ENCODE measurements at places on chromosomes 13 and 19.

- no peak for DNase-seq
Observed at GRCh38 chr13:27622102-27622820, 569 bp downstream of the POLR1D start.

GRCh38 chr19:472005-472858 lies 11.4 kb upstream of the SHC2 start:
- DNase-seq = no peak

DNA sequence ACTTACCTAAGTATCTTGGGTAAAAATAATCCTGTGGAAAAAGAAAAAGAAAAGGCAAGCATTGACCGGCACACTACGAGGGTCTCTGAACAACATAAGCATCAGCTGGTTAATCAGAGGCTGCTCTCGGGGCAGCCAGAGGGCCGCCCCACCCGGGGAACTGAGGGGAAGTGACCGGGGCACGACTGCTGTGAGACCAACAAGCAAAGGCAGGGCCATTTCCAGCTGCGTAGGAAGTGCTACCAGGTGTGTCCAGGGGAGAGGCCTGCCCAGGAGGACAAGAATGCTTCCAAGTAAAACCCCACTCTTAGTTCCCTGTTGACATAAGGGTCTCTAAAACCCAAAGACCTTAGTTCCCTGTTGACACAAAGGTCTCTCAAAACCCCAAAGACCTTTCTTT lies 15.9 kb downstream of the GAS6 start:
- DNase-seq = no peak

DNA sequence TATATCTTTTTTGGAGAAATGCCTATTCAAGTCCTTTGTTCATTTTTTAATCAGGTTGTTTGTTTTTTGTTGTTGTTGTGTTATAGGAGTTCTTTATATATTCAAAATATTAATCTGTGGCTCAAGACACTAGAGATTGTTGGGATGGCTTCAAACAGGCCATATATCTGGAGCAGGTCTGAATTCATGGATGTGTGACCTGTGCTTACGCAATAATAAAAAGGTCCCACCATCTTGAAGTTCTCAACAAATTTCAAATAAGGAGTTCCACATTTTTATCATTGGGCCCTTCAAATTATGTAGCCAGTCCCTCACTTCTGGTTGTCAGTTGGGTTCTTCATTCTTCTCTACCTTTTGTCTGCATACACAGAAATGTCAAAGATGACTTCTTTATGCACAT lies 17.7 kb upstream of the NUDT15 start:
- DNase-seq = no peak

DNA sequence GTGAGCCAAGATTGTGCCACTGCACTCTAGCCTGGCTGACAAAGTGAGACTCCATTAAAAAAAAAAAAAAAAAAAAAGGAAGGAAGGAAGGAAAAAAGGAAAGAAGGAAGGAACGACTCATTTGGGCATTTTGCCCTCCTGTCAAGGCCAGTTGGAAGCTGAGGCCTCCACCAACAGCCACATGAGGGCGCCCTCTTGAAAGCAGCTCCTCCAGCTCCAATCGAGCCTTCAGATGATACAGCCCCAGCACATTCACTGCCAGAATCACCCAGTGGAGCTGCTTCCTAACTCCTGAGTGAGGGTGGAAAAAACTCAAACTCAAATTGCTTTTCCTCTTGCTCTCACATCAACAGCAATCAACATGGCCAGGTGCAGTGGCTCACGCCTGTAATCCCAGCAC lies 40.9 kb downstream of the GNG7 start:
- DNase-seq = no peak

GRCh38 chr13:43054803-43055802 lies 31.7 kb downstream of the DNAJC15 start:
- DNase-seq = peak; percentile 85

DNA sequence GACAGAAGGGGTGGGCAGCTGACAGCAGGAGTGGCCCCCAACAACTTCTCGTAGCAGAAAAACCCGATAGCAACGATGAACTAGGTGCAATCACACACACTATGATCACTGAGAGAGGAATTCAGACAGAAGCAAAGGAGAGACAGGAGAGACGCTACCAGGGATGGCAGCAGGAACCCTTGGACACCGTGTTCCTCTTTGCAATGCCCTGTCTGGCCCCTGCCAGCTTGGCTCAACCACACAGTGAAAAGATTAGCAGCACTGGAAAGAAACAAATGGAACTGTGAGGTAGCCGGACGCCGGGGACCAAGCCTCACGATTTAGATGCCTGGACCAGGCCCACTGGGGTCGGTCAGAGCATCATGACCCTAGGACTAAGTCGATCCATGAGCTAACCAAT lies 23.6 kb downstream of the DCAF15 start:
- DNase-seq = no peak

GRCh38 chr19:51434456-51434855 lies 17.0 kb upstream of the SIGLEC10 start:
- DNase-seq = no peak

GRCh38 chr19:47056411-47056810 lies 8.0 kb upstream of the TMEM160 start:
- DNase-seq = no peak

- no peak for DNase-seq
Observed at GRCh38 chr13:90726375-90726774, 621.1 kb upstream of the MIR17HG start.

DNA sequence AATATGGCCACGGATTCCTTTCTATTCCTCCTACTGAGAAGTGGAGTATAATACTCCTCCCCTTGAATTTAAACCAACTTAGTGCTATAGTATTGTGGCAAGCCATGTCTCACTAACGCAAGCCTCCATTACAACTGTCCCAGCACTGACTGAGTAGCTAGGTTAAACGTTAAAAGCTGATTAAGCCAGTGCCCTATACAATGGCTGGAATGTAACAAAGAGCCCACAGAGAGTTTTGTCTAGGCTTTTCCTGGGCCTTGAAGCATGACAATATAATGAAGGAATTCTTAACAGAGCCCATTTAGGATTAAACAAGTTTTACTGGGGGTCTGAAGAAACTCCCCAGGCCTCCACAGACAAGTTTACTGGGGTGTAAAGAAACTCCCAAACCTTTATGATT lies 254.5 kb upstream of the DACH1 start:
- no peak for DNase-seq

DNA sequence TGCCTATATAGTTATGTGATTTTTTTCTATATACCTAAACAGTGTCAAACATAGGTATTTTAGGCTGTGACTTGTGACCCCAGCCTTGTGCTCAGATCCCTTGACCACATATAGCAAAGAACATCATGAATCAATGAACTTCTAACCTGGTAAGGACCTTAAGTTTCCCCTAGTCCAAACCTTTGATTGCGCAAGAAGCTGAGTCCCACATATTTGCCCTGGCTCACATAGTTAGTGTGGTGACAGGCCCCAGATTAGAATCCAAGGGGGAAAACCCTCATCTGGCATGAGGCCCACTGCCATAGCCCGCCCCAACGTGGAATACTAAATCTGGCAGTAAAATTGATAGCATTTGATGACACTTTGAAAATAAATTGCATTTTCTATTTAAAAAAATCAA lies 171.8 kb downstream of the MZT1 start:
- no peak for DNase-seq

DNA sequence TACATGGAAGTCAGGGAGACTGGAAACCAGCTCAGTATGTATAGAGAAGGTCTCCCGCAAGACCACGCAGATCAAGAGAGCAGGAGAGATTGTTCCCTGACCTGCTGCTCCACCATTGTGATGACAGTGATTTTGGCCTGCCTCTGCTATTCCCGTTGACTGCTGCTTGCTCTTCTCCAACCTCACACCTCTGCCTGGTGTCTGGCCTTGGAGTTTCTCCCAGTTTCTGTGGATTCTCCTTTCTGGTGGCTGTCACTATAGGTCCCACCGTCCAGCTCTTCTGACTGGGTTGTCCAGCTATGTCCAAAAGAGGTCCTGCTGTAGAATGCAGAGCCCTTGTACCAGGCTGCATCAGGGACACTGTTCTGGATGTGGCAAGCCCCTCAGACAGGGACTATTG lies 171.7 kb downstream of the DNAJC15 start:
- no peak for DNase-seq

DNA sequence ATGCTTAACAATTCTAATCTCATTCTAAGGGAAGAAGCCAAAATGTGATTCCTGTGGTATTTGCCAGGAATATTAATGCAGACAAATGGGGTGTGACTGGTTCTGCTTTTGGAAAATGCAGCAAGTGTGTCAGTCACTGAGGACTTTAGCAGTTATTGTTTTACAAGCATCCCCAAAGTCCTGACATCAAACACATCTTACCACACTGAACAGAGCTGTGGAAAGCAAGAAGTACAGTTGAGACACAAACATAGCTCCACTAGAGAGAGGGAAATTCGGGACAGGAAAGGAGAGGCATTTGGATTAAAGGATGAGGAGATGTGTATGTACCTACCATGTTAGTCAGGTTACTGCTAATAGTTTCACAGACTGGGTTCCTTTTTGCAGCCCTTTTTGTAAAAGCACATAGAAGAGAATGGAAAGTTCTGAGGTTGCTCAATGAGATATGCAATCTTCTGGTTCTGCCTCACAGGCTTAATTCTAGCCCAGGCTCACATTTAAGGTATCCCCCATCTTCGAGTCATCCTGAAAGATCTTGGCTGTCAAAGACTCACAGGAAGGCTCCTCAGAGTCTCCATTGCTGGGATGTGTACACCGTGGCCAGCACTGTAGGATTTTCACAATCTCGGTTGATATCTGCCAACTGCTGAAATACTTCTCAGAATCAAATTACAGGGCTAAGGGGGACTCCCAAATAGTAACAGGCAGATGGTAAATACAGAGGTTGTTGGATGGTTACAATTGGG lies 316.6 kb downstream of the DNAJC15 start:
- DNase-seq = no peak

DNA sequence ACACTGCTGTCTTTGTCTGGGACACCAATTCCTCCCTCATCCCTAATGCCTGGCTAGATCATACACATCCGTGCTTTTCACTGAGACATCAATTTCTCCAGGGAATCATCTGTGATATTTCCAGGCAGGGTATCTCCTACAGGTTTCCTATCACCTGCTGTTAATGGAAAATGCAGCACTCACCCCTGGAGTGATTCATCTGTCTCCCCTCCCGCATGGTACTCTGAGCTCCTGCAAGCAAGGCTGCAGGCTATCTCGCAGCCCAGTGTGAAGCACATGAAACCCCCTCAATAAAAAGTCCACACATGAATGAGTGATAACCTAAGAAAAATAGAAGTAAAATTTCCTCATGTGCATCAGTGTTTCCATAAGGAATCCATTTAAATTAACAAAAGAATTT lies 38.5 kb downstream of the SERTM1 start:
- no peak for DNase-seq

DNA sequence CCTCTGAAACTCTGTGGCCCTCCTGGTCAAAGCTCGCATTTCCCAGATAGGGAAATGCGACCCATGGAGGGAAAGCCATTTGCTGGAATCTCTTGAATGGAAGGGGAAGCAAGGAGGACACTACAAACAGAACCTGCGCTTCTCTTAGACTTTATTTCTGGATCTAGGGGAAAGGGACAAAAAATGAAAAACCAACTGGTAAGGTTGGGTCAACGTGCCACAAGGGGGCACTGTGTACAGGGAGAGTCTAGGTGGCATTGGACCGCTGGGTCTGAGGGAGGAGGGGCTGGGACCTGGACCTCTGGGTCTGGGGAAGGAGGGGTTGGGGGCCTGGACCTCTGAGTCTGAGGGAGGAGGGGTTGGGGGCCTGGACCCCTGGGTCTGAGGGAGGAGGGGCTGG lies 5.0 kb downstream of the KLK4 start:
- no peak for DNase-seq

- peak; percentile 86 for DNase-seq
Observed at GRCh38 chr13:44191504-44192171, 182.0 kb upstream of the SERP2 start.

GRCh38 chr13:97535614-97536013 lies 101.6 kb downstream of the RAP2A start:
- peak; percentile 4 for DNase-seq

- no peak for DNase-seq
Observed at GRCh38 chr13:78228211-78228610, 309.6 kb upstream of the EDNRB start.

DNA sequence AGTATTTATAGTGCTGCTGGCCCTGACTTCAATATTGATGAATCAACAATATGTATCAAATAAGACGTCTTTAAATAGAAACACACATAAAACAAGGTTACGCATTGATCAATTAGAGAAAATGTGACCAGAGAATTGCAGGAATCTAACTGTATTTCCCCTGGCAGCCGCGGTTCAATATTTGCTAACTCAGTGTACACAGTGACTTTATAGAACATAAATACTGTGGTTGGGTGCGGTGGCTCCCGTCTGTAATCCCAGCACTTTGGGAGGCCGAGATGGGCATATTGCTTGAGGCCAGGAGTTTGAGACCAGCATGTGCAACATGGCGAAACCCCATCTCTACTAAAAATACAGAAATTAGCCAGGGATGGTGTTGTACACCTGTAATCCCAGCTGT lies 22.8 kb upstream of the UPF3A start:
- DNase-seq = no peak

- DNase-seq = no peak
Observed at GRCh38 chr19:39405958-39406655, 540 bp upstream of the ZFP36 start.

- no peak for DNase-seq
Observed at GRCh38 chr19:47096100-47096704, 17.4 kb downstream of the ZC3H4 start.
